Colonic mucosa (tissue), 4 donors: ENCODE measurements at places on chromosomes 7 and 10. TPM values are rescaled to one million over a fixed set of nuclear protein-coding genes. Genes with fewer than 3 reads are reported as not detected.

DNA sequence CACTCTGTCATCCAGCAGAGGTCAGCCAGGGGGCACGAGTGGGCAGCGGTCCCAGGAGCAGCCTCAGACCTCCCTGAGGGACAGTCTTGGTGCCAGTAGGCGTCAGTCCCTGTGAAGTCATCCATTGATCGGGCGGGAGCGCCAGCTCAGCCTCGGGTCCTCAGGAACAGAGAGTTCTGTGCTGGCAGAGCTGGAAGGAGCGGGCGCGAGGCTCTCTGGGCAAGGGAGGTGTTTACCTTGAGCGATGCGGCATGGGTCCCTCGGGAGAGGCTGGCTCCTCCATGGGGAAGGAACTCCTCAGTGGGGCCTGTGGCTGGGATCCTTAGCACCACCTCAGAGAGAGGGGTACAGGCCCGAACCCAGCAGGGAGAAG, 101.1 kb upstream of the PPIF start:
- H3K4me1 ChIP-seq: peaks cover 11% of the 10 kb centered on the region
- no peak overlapping the region for H3K4me3 ChIP-seq
- no peak for DNase-seq
- peak overlapping the region; percentile 67 for H3K27ac ChIP-seq
- H3K36me3 ChIP-seq: no peaks in the 10 kb centered on the region

- no peaks in the 10 kb centered on the region for H3K36me3 ChIP-seq
- H3K27ac ChIP-seq: peak overlapping the region; percentile 5
- no peak for DNase-seq
- H3K4me1 ChIP-seq: peaks cover 3% of the 10 kb centered on the region
- no peak overlapping the region for H3K4me3 ChIP-seq
- H3K27me3 ChIP-seq: no peaks in the 10 kb centered on the region
These were observed 116.0 kb downstream of the ARID5B start for GRCh38 chr10:62017491-62017870.

DNA sequence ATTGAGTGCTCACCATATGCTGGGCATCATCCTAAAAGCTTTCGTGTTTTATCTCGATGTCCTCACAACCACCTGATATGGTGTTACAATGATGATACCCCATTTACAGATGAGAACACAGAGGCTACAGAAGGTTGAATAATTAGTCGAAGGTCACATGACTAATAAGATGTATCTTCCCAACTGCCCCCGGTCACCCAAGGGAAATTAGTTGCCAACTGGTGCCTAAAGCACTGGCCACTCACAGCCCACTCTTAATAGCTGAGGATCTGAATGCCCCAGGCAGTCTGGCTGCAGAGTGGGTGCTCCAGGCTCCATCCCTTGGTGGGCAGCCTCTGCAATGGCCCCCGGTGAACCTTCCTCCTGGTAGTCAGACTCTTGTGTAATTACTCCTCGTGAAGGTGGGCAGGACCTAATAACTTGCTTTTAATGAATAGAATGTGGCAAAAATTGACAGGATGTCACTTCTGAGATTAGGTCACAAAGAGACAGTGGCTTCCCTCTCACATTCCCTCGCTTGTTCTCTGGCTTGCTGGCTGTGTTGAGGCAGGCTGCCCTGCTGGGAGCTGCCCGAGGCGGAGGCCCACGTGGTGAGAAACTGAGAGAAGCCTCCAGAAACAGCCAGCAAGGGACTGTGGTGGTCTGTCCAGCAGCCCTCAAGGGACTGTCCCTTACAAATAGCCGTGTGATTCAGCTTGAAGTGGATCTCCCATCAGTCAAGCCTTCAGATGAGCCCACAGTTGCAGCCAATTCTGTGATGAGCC, 109.4 kb downstream of the ARHGAP22 start:
- H3K36me3 ChIP-seq: no peaks in the 10 kb centered on the region
- no peak overlapping the region for H3K27ac ChIP-seq
- no peaks in the 10 kb centered on the region for H3K27me3 ChIP-seq
- peak; percentile 9 for DNase-seq
- no peaks in the 10 kb centered on the region for H3K4me1 ChIP-seq
- no peak overlapping the region for H3K4me3 ChIP-seq

GRCh38 chr10:13885238-13885990, 298.6 kb downstream of the PRPF18 start:
- no peak overlapping the region for H3K4me3 ChIP-seq
- H3K36me3 ChIP-seq: no peaks in the 10 kb centered on the region
- H3K27ac ChIP-seq: no peak overlapping the region
- H3K27me3 ChIP-seq: peaks cover 8% of the 10 kb centered on the region
- DNase-seq: no peak
- H3K4me1 ChIP-seq: no peaks in the 10 kb centered on the region

DNA sequence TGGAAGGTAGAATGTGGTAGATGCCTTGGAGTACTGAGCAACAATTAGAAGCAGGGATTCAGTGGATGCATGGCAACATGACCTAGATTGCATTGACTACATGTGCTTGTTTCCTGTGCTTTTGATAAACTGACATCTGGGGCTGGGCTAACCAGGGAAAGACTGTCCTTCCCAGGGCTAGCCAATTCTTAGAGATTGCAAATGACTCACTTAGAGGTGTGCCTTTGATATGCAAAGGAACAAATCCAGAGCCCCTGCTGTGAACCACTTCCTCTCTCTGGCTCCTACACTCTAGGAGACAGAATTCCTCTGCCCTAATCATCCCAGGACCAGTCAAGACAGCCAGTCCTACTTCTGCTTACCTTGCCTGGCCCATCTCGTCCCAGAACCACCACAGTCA, 651.5 kb downstream of the LRMDA start:
- no peak for DNase-seq
- no peak overlapping the region for H3K4me3 ChIP-seq
- H3K36me3 ChIP-seq: no peaks in the 10 kb centered on the region
- H3K27me3 ChIP-seq: no peaks in the 10 kb centered on the region

DNA sequence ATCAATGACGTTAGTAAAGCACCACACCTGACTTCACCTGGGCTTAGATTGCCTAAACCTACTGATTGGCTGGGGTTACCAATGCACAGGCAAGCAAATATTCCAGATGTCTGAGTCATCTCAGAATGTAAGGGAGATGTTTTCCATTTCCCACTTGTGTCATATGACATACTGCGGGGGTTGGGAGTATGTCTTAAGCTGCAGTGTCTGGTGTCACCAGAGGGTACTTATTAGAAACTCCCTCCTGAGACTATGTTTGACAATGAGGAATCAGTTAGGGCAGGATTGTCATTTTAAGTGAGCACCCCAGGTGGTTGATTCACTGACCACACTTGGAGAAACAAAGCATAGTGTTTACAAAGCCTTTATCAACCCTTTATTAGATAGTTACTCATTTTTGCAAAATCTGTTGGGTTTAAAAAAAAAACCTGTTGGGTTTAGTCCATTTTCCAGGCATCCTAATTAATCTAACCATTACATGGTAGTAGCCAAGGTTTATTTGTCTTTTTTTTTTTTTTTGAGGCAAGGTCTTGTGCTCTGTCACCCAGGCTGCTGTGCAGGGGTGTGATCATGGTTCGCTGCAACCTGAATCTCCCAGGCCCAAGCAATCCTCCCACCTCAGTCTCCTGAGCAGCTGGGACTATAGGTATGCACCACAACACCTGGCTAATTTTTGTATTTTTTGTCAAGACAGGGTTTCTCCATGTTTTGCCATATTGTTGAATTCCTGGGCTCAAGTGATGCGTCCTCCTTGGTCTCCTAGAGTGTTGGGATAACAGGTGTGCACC, 72.5 kb downstream of the CDK6 start:
- H3K27me3 ChIP-seq: no peaks in the 10 kb centered on the region
- H3K27ac ChIP-seq: no peak overlapping the region
- H3K36me3 ChIP-seq: no peaks in the 10 kb centered on the region
- peaks cover 8% of the 10 kb centered on the region for H3K4me1 ChIP-seq
- peak; percentile 32 for DNase-seq

DNA sequence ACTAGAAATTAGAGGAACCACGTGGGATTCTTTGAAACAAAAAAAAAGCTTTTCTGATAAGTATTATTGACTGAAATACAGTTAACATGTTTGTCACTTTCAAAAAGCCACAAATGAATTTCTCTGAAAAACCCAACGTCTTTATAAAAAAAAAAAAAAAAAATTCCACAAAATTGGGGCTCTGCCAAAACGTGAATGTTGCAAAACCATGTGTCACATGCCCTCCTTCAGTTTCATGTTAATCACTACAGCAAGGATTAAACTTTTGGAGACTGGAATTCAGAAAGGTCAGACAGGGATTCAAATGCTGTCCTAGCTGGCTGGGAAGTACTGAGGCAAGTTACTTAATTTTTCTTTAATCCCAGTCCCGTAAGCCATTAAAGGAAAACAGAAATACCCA, 278.0 kb upstream of the KLF14 start:
- peak overlapping the region; percentile 36 for H3K27ac ChIP-seq
- no peak for DNase-seq
- H3K4me3 ChIP-seq: no peak overlapping the region

DNA sequence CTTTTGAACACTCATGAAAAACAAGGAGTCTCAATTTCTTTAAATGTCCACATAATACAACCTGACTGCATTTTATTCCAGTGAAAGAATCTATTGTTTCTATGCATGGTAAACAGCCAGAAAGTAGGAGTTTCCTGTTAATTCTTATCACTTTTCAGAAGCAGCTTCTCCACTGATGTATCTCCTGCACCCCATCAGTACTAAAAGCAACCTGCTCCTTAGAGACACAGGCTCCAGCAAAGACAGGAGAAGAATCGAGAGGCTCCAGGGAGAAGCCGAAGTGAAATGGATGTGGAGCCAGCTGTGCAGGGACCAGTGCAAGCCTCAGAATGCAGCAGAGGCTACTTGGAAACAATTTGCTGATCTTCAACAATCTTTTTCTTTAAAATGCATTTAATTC, 16.4 kb upstream of the C10orf120 start:
- H3K36me3 ChIP-seq: no peaks in the 10 kb centered on the region
- no peak for DNase-seq
- no peak overlapping the region for H3K27ac ChIP-seq
- H3K27me3 ChIP-seq: no peaks in the 10 kb centered on the region

DNA sequence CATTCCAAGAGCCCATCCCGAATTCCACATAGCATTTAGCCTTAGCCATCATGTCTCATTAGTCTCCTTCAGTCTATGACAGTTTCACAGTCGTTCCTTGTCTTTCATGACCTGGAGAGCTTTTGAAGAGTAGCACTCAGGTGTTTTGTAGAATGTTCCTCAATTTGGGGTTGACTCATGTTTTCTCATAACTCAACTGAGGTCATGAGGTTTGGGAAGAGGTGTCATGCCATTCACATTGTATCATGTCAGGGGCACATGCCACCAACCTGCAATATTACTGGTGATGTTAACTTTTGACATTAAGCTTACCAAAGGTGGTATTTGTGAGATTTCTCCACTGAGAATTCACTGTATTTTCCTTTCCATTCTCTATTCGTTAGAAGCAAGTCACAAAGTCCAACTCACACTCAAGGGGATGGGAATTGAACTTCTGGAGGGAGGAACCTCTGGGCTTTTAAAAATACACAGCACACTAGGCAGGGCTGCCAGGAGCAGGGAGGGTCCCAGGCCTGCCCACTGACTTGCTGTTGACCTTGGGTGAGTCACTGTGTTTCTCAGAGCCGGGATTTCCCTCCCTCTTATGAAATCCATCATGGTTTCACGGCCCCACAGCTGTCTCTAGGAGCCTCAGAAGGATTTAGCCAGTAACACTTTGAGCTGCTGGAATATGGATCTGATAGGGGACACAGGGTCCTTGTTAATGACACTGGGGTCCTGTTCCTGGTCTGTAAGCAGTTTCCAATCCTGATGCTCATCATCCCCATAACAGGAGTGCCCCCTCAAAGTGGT, 74.4 kb upstream of the TCF7L2 start:
- H3K27me3 ChIP-seq: no peaks in the 10 kb centered on the region
- peak overlapping the region; percentile 35 for H3K27ac ChIP-seq
- no peaks in the 10 kb centered on the region for H3K36me3 ChIP-seq
- peak; percentile 55 for DNase-seq
- H3K4me3 ChIP-seq: no peak overlapping the region
- H3K4me1 ChIP-seq: no peaks in the 10 kb centered on the region

- peak overlapping the region; percentile 90 for H3K4me3 ChIP-seq
- no peak for DNase-seq
- H3K27ac ChIP-seq: no peak overlapping the region
These were observed 350 bp upstream of the ZNF37A start for GRCh38 chr10:38093816-38094157.

DNA sequence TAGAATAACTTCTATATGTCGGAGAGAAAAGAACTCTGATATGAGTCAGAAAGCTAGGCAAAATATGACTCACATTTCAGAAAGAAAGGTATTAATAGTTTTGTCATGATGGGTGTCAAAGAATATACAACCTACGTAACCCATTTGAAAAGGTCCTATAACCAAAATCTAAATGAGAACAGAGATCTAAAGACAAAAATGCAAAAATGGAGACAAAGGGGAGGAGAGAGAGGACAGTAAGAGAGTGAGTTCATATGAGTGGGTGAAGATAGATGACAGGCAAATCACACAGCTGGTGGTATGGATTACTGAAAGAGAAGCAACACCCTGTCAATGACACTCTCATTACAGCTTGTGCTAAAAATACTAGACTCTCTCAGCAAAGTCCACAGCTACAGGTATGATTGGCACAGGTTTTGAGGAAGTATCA, 25.6 kb downstream of the ANKMY2 start:
- no peaks in the 10 kb centered on the region for H3K27me3 ChIP-seq
- H3K27ac ChIP-seq: no peak overlapping the region
- H3K4me1 ChIP-seq: no peaks in the 10 kb centered on the region
- DNase-seq: no peak
- H3K36me3 ChIP-seq: no peaks in the 10 kb centered on the region

DNA sequence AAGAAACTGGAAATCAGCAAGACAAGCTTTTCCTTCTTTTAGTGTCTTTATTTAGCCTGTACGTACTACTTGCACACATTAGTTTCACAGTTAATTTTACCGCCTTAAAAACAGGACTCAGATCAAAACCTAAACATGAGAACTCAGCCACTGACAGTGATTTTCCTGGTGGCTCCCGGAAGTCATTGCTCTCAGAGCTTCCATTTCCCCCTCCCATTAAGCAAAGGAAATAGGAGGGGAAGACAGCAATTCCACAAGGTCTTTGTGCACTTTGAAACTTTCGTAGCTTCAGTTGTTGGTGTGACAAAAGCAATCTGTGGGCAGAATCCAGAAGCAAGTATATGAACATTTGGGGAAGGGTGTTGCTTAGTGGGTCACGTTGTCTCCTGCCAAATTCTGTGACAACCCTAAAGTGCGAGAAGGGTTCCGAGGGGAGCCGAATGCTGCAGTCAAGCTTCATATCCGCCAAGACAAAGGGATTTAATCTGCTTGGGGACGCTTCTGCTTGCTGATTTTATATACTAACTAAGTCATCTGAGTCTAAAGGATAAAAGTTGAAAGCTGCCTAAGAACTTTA, 30.4 kb downstream of the FAM53B start:
- H3K4me1 ChIP-seq: peaks cover 32% of the 10 kb centered on the region
- no peak for DNase-seq
- peak overlapping the region; percentile 7 for H3K27ac ChIP-seq
- H3K4me3 ChIP-seq: no peak overlapping the region
- no peaks in the 10 kb centered on the region for H3K36me3 ChIP-seq

GRCh38 chr10:3045471-3046209, 21.7 kb upstream of the PFKP start:
- no peaks in the 10 kb centered on the region for H3K36me3 ChIP-seq
- H3K27ac ChIP-seq: peak overlapping the region; percentile 37
- DNase-seq: peak; percentile 45
- no peaks in the 10 kb centered on the region for H3K4me1 ChIP-seq
- H3K27me3 ChIP-seq: no peaks in the 10 kb centered on the region
- H3K4me3 ChIP-seq: no peak overlapping the region

The TWIST1 gene
- total RNA-seq: 0.77 TPM

The ZNF488 gene
- total RNA-seq: 4.1 TPM

The GPR37 gene
- 0.64 TPM for total RNA-seq
